ENCODE measurements at places on chromosomes 5 and 9.

GRCh38 chr5:157478726-157479125 is 18.7 kb downstream of the NIPAL4 start:
- DNase-seq: no peak

DNA sequence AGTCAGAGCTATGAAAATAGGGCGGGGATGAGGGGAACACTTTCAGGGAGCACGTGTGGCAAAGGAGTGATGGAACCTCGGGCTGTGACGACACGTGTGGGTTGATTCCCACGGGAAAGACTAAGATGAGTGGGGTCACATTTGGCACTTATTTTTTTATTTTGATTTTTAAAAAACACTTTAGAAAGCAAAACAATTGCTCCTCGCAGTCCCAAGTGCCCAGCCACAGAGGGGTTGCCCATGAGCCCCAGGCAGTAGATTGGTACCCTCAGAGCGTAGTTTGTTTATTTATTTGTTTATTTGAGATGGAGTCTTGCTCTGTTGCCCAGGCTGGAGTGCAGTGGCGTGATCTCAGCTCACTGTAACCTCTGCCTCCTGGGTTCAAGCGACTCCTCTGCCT is 69.7 kb downstream of the WNK2 start:
- DNase-seq: no peak

DNA sequence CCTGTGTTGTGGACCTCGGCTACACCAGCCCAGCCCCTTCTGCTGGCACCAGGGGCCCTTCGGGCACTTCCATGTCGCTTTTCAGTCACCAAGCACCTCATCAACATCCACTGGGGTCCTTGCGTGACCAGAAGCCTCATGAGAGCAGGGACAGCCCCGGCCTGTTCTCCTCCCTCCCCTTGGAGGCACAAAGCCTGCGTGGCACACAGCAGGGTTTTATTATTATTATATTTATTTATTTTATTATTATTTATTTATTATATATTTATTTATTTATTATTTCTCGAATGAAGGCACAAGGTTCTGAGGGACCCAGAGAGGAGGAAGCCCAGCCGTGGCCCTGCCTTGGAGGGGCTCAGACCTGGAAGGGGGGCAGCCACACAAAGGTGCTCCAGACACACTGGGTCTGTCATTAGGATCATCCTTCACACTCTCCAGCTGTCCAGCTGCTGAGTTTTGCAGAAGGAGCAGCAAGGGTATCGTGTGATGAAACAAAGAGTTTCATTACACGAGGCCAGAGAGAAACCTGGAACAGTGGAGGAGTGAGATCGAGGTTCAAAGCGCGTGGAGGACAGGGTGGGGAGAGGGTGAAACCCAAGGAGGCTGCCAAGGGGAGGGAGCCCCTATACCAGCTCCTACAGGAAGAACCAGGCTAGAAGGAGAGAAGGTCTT is 5.2 kb downstream of the VAV2 start:
- DNase-seq: peak; percentile 49

- DNase-seq: no peak
These were observed 876.3 kb upstream of the CTNND2 start for GRCh38 chr5:12780536-12780935.

DNA sequence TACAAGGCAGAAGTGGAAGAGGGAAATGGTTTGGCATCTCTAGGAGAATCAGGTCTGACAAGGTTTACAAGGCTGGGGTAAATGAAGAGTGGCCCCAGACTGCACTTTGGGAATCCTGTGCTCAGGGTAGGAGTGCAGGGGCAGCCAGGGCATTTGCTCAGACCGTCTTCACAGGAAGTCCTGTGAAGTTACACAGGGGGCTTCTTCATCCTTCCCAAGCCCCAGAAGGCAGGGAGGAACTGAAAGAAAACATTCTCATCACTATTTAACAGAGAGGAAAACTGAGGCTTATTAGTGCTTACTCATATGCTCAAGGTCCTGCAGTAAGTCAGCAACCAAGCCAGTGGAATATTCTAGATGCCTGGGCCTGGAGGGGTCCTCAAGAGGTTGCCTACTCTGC is 80.7 kb downstream of the NRG2 start:
- no peak for DNase-seq

DNA sequence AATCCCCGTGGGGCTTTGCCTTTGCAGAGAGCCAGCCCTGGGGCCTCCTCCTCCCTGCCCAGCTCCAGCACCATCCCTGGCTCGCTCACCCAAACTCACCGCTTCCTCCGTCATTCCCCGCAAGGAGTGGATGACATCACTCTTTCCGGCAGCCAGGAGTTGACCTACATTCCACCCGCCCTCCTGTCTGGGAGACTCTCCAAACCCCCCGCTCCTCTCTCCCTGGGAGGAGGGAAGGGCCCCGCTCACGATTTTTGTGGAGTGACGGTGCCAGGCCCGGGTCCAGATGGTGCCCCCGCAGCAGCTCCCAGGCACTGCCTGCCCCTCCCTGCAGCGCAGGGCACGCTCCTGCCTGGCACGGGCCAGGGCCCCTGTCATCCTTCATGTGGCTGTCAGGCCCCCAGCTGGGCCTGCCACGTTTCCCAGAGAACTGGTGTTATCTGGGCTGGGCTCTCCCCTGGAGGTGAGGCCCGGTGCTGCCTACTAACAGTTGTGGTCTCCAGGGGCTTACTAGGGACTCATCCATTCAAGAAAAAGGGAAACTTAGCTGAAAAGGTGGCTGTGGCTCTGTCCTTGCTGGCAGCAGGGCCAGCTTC is 52.3 kb downstream of the NTNG2 start:
- DNase-seq: peak; percentile 95

DNA sequence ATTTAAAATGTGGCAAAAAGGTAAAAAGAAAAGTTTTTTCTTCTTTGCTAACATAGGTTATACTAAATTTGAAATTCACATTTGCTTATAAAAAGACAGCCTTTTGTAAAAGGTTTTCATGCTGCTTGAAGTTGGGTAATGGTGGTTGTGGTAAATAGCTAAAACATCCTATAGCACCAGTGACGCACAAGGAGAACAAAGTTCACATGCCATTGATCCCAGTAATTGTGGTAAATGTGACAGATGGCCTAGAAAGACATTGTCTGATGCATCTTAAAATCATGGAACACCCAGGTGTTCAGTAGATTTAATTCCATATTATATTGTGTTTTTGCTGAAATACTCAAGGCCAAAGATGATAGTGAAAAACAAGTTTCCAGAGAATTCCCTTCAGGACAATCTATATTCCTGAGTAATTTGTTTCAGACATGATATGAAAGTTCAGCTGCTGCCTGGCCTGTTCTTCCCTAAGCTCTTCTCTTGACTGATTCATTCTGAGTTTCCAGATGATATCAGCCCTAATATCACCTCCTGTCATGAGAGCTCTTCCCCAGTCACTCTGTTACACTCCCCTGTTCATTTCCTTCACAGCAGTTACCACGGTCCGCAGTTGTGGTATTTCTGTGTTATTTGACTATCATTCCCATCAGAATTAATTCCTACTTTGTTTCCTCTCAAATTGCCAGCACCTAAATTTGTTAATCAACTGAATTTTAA is 4.6 kb upstream of the FBXL17 start:
- peak; percentile 36 for DNase-seq

DNA sequence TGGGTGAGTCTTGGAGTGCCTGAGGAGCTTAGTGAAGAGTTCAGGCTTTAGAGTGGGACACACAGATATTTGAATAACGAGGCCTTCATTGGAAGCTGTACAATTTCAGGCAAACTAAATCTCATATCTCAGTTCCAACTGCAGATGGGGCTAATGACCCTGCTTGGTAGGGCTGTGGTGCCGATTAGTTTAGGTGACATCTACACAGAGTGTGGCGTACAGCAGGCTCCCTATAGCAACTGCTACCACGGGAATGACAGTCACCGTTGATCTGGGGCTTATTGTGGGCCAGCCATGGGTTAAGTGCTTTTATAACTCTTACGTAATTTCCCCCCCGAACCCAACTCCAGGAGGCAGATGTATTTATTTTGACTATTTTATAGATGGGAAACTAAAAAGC is 70.8 kb downstream of the FAT2 start:
- DNase-seq: peak; percentile 49

DNA sequence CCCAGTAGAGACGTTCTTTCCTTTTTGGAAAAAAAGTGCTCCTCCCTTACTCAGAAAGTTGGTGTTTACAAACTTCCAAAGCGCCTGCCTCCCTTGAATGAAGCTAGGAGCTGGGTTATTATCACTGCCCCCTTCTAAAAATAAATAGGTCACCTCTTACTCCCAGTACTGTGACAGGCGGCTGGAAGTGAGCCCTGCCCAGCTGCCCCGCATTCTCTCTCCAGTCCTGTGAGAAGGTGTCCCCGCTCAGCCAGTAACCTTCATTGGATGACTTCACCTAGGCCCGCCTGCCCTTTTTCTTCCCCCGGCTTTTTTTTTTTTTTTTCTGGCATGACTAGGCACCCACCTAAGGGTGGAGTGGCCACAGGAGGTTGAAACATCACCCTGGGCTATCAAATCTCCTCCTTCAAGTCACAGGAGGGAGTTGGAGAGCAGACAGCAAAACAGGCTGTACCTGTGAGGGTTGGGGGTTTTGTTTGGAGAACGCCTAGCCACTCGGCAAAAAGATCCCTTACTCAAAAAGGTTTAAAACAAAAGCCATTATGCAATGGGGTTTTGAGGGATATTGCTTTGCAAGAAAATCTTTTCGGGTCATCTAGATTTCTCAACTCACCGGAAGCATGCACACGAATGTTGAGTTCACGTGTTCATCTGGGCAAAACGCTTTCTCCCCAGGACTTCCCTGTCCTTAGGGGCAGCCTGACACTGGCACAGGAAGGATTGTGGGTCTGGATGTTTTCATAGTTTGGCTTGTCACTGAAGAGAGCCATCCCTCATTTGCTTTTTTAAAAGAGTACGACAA is 43.3 kb upstream of the ZNF622 start:
- DNase-seq: no peak

DNA sequence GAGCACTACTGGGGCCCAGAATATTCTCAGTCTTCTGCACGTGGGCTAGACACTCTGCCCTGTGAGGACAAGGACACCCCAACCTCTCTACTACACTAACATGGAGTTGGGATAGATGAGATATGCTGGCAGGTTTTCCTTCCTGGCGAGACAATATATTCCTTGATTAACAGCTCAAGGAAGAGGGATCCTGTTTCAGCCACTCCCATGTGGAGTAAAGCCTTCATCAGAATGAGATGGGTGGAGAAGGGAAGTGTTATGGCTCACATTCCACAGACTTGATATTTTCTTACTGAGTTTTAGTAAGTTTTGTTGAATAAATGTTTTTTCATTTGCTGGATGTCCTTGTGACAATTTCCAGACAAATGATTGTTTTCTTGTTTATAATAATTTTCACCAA is 1187.6 kb downstream of the CDH12 start:
- DNase-seq: no peak

- DNase-seq: no peak
These were observed 73.9 kb upstream of the ICE1 start for GRCh38 chr5:5348576-5348975.

DNA sequence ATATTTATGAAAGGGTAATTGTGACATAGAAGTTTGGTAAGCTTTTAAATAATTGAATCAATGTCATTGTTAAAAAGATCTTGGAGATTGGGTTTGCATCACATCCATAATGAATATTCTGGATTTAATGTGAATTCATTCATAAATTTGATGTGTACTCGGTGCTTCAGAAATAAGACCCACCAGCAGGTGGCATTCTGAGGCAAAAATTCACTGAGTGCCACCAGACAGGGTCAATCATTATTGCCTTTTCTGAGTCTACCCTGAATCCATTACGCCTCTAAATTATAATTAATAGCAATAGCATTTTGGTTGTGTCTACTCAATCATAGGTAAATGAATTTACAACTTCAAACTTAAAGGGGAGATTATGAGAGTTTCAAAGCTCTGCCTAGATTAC is 1.0 kb downstream of the TRPC7 start:
- peak; percentile 21 for DNase-seq

DNA sequence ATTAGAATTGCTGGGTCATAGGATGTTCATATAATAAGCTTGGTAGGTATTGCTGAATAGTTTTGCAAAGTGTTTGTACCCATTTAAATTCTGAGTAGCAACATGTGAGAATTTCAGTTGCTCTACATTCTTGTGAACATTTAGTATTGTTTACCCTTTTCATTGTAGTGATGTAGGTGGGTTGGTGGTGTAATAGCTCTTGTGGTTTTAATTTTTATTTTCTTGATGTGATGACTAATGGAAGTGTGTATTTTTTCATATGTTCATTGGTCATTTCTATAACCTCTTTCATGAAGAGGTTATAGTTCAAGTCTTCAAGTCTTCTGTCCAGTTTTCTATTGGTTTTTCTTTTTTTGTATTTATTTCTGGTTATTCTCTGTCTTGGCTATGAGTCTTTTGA is 34.4 kb downstream of the RASA1 start:
- no peak for DNase-seq

DNA sequence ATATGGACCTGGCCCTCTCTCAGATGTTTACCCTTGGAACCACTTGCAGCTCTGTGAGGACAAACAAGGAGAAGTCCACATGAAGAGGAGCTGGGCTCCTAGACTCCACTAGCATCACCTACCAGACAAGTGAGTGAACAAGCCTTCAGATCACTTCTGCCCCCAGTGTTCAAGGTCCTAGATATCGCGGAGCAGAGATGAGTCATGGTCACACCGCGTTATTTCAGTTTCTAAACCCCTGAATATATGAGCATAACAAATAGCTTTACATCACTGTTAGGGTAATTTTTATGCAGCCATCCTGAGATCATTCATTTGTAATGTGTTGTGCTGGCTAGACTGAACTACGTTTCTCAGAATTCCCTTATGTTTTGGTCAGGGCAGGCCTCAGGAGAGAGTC is 77.0 kb upstream of the DAP start:
- no peak for DNase-seq

- DNase-seq: no peak
These were observed 34.4 kb downstream of the PAM start for GRCh38 chr5:102789469-102789868.

- DNase-seq: peak; percentile 23
These were observed 977 bp upstream of the PAM start for GRCh38 chr5:102753889-102754766.

DNA sequence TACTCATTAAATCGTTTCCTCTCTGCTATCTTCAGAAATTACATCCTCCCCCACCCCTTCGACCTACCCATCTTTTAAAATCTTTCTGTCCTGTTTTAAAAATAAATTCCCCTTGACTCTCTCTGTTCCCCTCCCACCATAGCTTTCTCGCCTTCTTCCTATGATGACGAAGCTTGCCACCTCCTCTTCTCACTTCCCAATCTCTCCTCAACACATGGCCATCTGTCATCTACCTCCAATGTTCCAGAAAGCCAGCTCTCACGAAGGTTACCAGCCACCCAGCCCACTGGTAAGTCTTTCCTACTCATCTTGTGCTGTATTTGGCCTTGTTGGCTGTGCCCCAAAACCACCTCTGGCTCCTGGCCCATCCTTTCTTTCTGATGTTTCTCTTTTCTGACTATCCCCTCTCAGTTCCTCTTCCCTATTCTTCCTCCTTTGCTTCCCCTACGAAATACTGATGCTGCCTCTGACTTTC is 346.3 kb downstream of the ENC1 start:
- DNase-seq: no peak

GRCh38 chr5:76401801-76402250 is 1.3 kb upstream of the IQGAP2 start:
- no peak for DNase-seq

DNA sequence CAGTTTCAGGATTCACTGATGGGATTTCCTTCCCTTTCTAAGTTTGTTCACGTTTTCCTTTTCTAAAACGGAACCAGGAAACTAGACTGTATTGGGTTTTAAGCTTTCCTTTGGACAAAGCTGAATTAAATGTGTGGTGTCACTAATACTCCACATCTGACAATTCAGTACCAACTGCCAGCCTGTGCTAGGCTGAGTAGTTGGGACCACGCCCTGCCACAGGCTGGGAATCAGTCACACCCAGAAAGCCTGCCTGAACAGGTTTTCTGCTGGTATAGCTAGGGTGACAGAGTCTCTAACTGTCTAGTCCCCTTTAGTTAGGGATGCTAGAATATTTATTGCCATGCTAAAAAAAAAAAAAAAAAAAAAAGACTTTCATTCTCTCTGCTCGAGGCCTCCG is 15.6 kb downstream of the SPACA9 start:
- DNase-seq: no peak

All from NCI-H524 (cell line).